ENCODE measurements at places on chromosomes 7 and 10. TPM values are rescaled to one million over a fixed set of nuclear protein-coding genes. Genes with fewer than 3 reads are reported as not detected.

The GIMAP2 gene
- polyA plus RNA-seq, result 0.13 TPM

The ENTPD1 gene
- 0.20 TPM for polyA plus RNA-seq

The IL2RA gene
- not detected for polyA plus RNA-seq

The PALD1 gene
- 0.10 TPM for polyA plus RNA-seq

The CTAGE4 gene
- 0.98 TPM for polyA plus RNA-seq

The TMEM72 gene
- not detected for polyA plus RNA-seq

The TMEM196 gene
- polyA plus RNA-seq, result not detected

The PDE6C gene
- not detected for polyA plus RNA-seq

The NEUROG3 gene
- not detected for polyA plus RNA-seq

The CNNM1 gene
- 1.3 TPM for polyA plus RNA-seq

The PTF1A gene
- polyA plus RNA-seq, result not detected
